A549 treated with RU486 at 1 μM for 4 hours (cell line): ENCODE measurements at places on chromosomes 4 and X. TPM values are rescaled to one million over a fixed set of nuclear protein-coding genes. Genes with fewer than 3 reads are reported as not detected.

GABRQ gene
- 0.19 to 0.36 TPM (median 0.27 TPM) in 5 replicates for total RNA-seq

CENPVL1 gene
- not detected in 5 replicates for total RNA-seq

CHM gene
- total RNA-seq = 4.3 to 10.2 TPM (median 9.6 TPM) in 5 replicates

SETD7 gene
- 26.2 to 42.2 TPM (median 40.3 TPM) in 5 replicates for total RNA-seq

CLDN22 gene
- not detected in 5 replicates for total RNA-seq

ARMCX2 gene
- 0.07 to 0.11 TPM in 2 of 5 replicates, not detected in the others for total RNA-seq

AMOT gene
- 0.05 TPM in 1 of 5 replicates, not detected in the others for total RNA-seq

XG gene
- not detected in 5 replicates for total RNA-seq

TRIML2 gene
- 58.0 to 89.4 TPM (median 61.4 TPM) in 5 replicates for total RNA-seq

TMEM255A gene
- total RNA-seq = 0.06 to 0.14 TPM (median 0.08 TPM) in 5 replicates

PDZD4 gene
- total RNA-seq = 2.8 to 3.8 TPM (median 3.1 TPM) in 5 replicates

SLBP gene
- 70.6 to 98.8 TPM (median 79.9 TPM) in 5 replicates for total RNA-seq

CENPI gene
- 6.3 to 13.3 TPM (median 12.2 TPM) in 5 replicates for total RNA-seq

LAGE3 gene
- 48.7 to 73.2 TPM (median 69.0 TPM) in 5 replicates for total RNA-seq

BMP3 gene
- not detected in 5 replicates for total RNA-seq

SAT1 gene
- total RNA-seq = 275 to 490 TPM (median 427 TPM) in 5 replicates

NAT8L gene
- 9.3 to 16.2 TPM (median 14.7 TPM) in 5 replicates for total RNA-seq

UGT2B7 gene
- total RNA-seq = 0.21 to 0.32 TPM (median 0.25 TPM) in 4 of 5 replicates, not detected in the other

CHIC1 gene
- 1.6 to 6.0 TPM (median 4.9 TPM) in 5 replicates for total RNA-seq

PDE6B gene
- not detected in 5 replicates for total RNA-seq

COL25A1 gene
- not detected in 5 replicates for total RNA-seq

TCP11X2 gene
- not detected in 5 replicates for total RNA-seq

IL1RAPL1 gene
- total RNA-seq = not detected in 5 replicates

QRFPR gene
- 0.13 TPM in 1 of 5 replicates, not detected in the others for total RNA-seq

MFAP3L gene
- 3.0 to 6.0 TPM (median 3.9 TPM) in 5 replicates for total RNA-seq

SPANXC gene
- total RNA-seq = 0.65 to 1.3 TPM (median 0.81 TPM) in 3 of 5 replicates, not detected in the others

MAGEA9B gene
- 0.11 TPM in 1 of 5 replicates, not detected in the others for total RNA-seq

MMAA gene
- total RNA-seq = 1.0 to 2.8 TPM (median 1.9 TPM) in 5 replicates

CPEB2 gene
- total RNA-seq = 7.1 to 12.0 TPM (median 11.5 TPM) in 5 replicates

CXCL1 gene
- total RNA-seq = 10.8 to 15.6 TPM (median 11.7 TPM) in 5 replicates

SCFD2 gene
- total RNA-seq = 6.3 to 8.1 TPM (median 7.4 TPM) in 5 replicates

PABPC4L gene
- 0.06 to 0.10 TPM (median 0.07 TPM) in 4 of 5 replicates, not detected in the other for total RNA-seq

CCNB3 gene
- 0.50 to 0.87 TPM (median 0.69 TPM) in 5 replicates for total RNA-seq

CLDN24 gene
- total RNA-seq = not detected in 5 replicates

PPP1R2C gene
- total RNA-seq = not detected in 5 replicates

F9 gene
- not detected in 5 replicates for total RNA-seq
